ENCODE measurements at places on chromosomes 12 and 14.

DNA sequence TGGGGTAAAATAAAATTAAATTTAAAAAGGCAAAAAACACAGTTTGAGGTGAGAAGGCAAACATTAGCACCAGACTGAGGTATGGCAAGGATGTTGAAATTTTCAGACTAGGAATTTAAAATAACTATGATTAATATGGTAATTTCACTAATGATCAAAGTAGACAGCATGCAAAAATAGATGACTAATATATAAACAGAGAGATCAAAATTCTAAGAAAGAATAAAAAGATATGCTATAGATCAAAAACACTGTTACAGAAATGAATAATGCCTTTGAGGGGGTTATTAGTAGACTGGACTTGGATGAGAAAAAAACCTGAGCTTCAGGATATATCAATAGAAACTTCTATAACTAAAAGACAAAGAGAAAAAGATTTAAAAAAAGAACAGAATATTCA is 14.4 kb upstream of the GALNT8 start:
- DNase-seq, result no peak

- no peak for DNase-seq
Observed at GRCh38 chr12:64457032-64457431, 5.1 kb downstream of the TBK1 start.

DNA sequence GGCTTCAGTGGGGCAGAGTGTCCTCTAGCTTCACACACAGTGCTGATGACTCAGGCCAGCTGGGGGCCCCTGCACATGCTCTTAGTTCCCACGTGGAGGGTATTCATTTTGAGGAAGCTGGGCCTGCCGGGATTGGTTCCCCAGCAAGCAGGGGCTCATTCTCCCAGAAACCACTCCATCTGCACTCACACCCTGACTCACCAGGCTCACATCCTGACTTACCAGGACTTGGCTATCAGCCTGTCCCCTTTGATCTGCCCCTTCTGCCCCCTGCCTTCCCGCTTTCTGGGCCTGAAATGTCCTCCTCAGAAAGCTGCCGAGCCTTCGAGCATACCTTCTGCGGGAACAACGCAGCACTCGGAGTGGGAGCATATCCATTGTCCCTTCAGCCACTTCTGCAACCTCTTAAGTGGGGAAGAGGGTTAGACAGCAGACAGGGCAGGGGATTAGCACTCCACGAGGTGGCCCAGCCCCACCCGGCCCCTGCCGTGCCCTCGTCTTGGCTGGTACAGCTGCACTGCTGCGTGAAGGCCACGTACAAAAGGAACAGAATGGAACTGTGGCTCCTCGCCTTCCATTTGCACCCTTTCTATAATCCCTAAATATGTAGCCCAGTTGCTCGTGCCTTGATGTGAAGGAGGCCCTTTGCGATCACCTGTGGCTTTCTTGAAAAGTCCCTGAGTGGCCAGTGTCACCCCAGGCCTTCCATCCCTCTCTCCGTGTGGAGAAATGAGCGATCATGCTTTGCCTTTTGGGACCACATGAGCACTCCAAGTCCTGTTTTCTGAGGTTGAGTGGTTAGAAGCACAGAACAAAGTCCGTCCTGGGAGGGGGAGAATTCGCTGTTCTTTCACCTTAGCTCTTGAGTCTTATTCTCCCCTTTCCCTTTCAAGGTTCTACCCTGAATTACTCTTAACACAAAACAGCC is 26.1 kb downstream of the TPCN1 start:
- peak; percentile 63 for DNase-seq

GRCh38 chr14:93902619-93903307 is 24.4 kb upstream of the FAM181A start:
- DNase-seq, result no peak

DNA sequence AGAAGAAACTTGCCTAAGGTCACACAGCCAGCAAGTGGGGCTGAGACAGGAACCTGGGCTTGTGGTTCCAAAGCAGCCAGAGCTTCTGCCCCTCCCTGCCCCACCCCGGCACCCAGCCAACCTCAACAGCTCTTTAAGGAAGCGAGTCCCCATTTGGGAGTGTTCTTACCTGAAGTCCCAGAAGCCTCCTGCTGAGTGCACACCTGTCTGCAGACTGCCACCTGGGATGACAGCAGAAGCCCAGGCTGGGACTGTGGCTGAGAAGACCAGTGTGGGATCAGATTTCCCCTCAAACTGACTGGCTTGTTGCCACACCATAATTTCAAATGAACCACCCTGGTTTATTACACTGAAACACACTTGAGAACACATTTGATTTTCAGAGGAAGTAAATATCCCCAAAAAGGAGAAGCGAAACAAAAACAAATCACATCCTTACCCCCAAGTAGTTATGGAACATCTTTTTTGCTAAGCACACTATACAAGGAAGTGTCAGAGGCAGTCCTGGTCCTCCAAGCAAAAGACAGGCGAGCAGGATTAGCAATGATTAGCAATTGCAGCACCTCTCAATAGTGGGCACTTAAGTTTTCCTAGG is 6.3 kb upstream of the RIN3 start:
- DNase-seq, result no peak

GRCh38 chr12:89346741-89347324 is 5.5 kb downstream of the DUSP6 start:
- peak; percentile 39 for DNase-seq

- DNase-seq, result no peak
Observed at GRCh38 chr12:78240827-78241226, 410.1 kb downstream of the NAV3 start.

DNA sequence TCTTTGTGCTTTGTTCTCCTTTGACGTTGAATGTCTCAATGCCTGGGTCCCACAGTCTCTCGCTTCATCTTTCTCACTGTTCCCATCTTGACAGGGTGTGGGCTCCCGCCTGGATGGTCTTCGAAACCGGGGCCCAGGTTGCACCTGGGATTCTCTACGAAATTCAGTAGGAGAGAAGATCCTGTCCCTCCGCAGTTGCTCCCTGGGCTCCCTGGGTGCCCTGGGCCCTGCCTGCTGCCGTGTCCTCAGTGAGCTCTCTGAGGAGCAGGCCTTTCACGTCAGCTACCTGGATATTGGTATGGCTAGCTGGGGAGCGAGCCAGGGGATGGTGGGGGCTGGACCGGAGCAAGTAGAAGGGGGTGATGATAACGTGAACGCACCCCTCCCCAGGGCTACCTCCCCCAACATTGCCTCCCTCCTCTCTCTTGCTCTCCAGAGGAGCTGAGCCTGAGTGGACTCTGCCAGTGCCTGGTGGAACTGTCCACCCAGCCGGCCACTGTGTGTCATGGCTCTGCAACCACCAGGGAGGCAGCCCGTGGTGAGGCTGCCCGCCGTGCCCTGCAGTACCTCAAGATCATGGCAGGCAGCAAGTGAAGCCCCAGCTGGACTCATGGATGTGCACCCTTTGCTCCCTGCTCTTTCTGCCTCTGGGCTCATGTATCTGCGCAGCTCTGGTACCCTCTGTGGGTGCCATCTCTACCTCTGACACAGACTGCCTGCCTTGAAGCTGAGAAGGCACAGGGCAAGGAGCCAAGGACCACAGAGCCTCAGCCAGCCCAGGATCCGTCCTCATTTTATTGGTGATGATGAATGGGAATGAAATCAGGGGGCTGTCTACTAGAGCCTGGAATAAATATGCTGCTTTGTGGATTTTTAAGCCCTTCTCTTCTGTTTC is 1.5 kb downstream of the NPFF start:
- peak; percentile 49 for DNase-seq

DNA sequence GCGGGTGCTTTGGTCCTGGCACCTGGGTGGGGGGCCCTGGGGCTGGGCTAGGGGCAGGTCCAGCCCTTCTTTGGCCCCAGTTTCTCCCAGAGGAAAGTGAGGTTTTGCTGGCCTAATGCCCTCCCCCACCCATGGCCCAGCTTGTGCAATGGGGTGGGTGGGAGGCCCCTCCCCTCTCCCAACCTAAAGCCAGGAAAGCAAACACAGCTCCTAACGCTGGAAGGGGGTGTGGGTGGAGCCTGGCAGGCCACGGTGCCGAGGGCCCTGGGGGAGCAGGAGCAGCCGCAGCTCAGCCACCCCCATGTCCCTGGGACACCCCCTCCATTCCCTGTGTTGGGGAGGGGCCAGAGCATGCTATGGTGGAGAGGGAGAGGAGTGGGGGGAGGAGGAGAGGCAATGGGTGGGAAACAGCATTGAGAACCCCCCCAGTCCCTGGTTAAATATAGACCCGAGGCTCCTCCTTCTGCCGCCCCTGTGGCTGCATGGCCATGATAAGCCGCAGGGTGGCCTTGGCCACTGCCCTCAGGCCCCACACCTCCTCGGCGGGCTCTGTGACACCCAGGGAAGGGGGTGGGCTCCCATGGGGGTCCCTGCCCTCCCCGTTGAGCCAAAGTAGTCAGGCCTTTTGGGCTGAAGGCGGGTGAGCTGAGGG is 4.7 kb downstream of the EXOC3L4 start:
- DNase-seq, result no peak

- no peak for DNase-seq
Observed at GRCh38 chr12:99981639-99982190, 3.0 kb downstream of the ANKS1B start.

GRCh38 chr12:111753144-111753881 is 13.4 kb upstream of the ALDH2 start:
- peak; percentile 87 for DNase-seq

DNA sequence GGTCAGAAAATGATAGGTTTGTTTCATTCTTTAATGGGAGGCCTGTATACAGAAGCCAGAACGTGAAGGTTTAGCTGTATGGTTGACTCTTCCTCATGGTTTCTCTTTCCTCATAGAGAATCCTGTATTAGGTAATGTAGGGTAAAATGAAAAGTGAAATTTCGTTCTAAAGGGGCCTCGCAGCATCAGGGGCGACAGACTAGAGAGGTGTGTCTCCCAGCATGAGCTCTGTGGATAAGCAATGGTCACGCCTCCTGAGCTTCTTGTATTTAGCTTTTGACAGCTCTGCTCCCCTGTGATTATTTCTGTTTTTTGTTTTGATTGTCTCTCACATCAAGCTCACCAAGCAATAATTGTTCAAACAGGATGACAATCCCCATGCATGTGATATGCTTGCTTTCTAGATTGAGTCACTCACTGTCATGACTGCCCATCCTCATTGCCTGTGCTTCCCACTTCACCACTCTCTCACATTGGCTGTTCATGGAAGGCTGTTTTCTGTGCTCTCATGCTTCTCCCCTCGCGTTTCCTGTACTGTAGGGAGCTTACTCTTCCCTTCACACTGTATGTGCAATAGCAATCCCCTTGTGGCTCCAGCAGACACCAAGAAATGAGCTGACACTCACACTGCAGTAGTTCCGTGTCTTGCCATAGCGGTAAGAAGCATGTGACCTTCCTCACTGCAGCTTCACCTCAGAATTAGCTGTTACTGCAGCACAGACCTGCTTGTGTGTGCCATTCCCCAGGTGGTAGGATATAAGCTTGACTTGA is 44.0 kb downstream of the RAD52 start:
- no peak for DNase-seq

DNA sequence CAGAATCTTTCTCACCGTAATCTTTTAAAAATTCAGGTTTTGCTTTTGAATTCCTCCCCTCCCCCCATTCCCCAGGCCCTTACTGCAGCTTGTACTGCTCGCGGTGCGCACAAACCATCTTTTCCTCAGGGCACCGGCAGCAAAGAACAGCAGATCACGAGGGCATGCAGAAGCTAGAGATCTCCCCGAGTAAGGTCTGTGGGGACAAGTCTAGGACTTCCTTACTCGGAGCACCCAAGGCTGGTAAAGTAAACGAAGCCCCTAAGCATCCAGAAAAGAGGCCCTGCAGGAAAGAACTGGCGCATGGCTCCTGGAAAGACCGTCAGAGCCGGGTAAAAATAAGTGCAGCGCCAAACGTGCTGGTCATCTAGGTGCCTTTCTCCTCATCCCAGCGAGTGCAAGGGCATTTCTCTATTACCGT is 727 bp downstream of the LDHB start:
- DNase-seq, result peak; percentile 62
